Progenitor cell of endocrine pancreas (in vitro differentiated cells): ENCODE measurements at places on chromosomes 2 and 18.

DNA sequence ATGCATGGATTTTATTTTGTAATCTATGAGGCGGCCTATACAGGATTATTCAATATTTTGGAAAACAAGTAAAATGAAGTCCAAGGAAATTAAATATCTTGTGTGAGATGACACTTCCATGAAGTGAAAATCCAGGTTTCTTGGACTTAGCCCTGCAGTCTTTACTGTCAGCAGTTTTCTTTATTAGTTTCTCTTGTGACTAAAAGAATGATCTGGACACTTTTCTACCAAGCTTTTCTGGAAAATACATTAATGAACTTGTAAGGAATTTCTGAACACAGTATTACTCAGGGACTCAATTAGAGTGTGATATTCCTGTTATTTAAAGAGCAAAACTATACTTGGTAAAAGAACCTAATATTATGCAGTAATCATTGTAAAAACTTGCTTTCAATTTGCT is 610.4 kb upstream of the SLC8A1 start:
- no peak for DNase-seq

DNA sequence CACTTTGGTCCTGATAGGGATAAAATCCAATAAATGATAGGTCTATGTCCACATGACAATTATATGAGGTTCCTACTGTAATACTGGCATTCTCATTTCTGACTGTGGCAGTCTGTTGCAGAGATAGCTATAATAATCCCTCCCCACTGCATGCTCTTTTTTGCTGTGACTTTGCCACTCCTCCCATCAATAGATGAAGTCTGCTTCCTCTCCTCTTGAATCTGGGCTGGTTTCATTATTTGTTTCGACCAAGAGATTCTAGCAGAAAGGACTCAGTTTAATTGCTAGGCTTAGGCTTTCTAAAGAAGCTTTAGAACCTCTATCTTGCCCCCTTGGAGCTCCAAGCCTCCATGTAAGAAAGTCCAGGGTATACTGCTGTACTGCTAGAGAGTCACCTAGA is 23.3 kb upstream of the CREB1 start:
- DNase-seq: no peak

DNA sequence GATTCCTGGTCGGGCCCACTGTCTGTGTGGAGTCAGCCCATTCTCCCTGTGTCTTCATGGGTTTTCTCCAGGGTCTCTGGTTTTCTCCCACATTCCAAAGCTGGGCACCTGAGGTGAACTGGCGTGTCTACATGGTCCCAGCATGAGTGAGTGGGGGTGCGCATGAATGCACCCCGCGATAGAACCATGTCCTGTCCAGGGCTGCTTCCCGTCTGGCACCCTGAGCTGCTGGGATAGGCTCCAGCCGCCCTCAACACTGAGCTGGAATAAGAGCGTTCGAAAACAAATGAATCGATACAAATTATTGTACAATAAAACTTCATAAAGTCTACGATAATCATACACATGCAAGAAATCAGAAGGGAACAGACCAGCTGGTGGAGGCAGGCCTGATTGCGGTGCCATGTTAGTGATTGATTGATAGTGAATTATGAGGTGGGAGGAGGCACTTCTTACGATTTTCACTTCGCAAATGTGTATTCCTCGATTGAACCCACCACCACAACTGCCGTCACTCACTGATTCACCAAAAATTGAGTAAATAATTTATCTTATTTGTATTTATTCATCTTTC is 186.6 kb downstream of the MGAT5 start:
- DNase-seq: no peak

- DNase-seq: no peak
Measured at GRCh38 chr2:181778621-181779201, 98.4 kb upstream of the NEUROD1 start.
